ENCODE measurements at places on chromosomes 7 and 10.

GRCh38 chr7:137544453-137545058 is 201.0 kb upstream of the PTN start:
- DNase-seq: no peak

GRCh38 chr10:127228195-127228787 is 31.9 kb upstream of the INSYN2A start:
- DNase-seq: peak; percentile 14

GRCh38 chr7:159141167-159141566 is 3.5 kb downstream of the VIPR2 start:
- no peak for DNase-seq

- DNase-seq: no peak
Observed at GRCh38 chr7:25101817-25102216, 23.2 kb downstream of the CYCS start.

- no peak for DNase-seq
Observed at GRCh38 chr7:51308265-51308664, 8.3 kb downstream of the COBL start.

DNA sequence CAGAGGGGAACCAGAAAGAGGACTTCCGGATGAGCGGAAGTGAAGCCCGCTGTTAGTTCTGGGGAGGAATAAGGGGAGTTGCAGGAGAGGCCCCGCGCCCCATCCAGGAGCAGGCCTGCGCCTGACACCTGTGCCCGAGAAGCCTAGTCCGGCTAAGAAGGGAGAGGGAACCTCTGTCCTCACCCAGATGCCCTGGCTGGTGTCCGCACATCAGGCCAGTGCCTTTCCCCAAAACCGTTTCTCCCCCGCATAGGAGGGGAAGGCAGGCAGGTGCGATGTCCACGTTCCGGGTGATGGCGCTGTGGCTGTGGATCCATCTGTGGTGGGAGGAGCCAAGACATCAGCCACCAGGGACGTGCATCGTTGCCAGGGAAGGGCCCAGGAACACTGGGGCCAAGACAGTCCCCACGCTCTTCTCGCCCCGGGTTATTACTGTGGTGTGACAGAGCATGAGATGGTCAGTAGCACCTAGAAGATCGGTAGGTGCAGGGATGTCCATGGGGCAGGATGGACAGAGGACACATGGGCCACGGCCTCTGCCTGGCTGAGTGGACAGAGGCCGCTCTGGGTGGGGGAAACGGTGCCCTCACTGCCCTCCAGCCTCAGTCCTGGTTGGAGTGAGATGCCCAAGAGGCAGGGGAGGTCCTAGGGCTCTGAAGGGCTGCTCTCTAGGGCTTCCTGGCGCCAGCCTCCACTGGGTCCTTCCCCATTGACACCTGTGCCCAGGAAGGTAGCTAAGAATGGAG is 262.7 kb downstream of the CELF2 start:
- no peak for DNase-seq
